ENCODE measurements at places on chromosomes 16 and 17. TPM values are rescaled to one million over a fixed set of nuclear protein-coding genes. Genes with fewer than 3 reads are reported as not detected.
A peak's percentile ranks its signal among the peaks of the same experiment; 100 is the strongest.

Gene PLLP
- total RNA-seq, result not detected

Gene TBC1D26
- not detected for total RNA-seq

Gene RFFL
- 16.3 TPM for total RNA-seq

Gene HOXB5
- not detected for total RNA-seq

Gene BRCA1
- 46.0 TPM for total RNA-seq

Gene TBC1D3E
- total RNA-seq, result not detected

Gene PIRT
- not detected for total RNA-seq

Gene KRT36
- total RNA-seq, result not detected

Gene STH
- not detected for total RNA-seq

Gene CHST4
- 0.22 TPM for total RNA-seq

Gene CD7
- total RNA-seq, result not detected

Gene SLC16A3
- total RNA-seq, result 0.67 TPM

Gene UTP4
- total RNA-seq, result 22.0 TPM

Gene OR3A3
- not detected for total RNA-seq

- no peak for DNase-seq
Observed at GRCh38 chr16:87792205-87792565, 26.4 kb upstream of the KLHDC4 start.

- DNase-seq, result no peak
Observed at GRCh38 chr16:54106057-54106456, 180.5 kb downstream of the IRX3 start.

- DNase-seq, result peak; percentile 37
Observed at GRCh38 chr16:30342751-30343490, 12.2 kb downstream of the CD2BP2 start.

- peak; percentile 80 for DNase-seq
Observed at GRCh38 chr17:732067-732901, at the start of gene TLCD3A. TLCD3A (plus strand) TSS chr17:732596; CDS start chr17:732648, 52 bp downstream.

DNA sequence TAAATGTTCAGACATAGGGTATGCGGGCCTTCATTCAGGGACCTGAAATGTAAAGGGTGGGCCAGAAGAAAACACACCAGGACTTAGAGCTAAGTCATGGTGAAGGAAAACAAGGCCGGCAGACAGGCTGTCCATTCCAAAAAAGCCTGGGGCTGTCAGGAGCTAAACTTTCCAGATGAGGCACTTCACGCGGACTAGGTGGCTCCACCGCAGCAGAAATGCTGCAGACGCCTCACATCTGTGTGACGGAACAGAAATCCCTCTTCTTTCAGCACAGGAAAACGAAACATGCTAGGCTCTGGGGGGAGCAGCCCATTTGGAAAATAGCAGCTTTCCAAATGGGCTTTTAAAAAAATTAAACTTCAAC lies 88.7 kb downstream of the HS3ST3A1 start:
- no peak for DNase-seq

DNA sequence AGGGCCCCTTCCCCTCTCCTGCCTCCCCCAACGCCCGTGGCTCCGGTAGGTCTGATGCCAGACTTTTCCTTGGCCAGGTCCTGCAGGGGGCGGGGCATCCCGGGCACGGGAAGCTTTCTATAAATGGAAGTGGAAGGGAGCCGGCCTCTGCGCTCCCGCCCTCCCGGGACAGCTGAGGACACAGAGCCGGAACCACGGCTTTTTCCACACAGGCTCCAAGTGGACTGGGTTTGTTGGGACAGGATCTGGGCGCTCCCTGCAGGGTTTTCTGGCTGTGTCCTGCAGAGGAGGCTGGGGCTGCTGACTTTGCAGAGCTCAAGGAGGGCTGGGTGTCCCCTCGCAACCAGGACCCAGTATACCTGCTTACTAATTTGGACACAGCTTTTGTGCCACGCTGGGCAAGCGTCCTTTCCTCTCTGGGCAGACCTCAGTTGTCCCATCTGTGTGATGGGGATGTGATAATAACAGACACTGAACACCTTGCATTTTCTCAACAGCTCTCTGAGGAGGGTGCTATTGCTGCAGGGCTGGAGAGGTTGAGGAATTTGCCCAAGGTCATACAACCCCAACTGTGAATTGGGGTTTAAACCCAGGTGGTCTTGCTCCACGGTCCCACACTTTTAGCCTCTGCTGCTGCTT lies 1.8 kb downstream of the TNS4 start:
- no peak for DNase-seq

- no peak for DNase-seq
Observed at GRCh38 chr17:55037828-55038227, 69.3 kb downstream of the STXBP4 start.

DNA sequence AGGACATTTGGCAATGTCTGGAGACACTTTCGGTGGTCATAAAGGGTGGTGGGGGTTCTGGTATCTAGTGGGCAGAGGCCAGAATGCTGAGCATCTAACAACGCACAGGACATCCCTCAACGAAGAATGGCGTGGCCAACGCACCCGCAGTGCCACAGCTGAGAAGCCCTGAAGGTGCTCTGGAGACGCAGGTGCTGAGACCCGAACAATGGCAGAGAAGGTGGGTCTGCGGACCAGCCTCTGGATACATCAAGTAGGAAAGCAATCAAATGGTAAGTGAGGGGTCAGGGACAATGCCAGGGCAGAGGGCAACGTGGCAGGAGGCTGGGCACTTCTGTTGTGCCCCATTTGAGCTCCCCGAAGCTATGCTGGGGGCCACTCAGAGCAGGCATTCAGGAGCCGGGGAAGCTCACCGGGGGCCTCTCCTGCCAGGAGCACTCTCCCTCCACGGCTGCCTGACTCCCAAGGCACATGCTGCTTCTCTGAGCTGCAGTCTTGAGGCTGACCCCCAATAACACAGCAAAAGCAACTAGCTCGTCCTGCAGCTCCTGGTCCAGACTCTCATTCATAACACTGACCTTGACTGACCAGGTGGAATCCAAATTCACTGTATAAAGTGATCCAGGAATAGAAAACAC lies 26.0 kb downstream of the SPHK1 start:
- DNase-seq, result no peak

DNA sequence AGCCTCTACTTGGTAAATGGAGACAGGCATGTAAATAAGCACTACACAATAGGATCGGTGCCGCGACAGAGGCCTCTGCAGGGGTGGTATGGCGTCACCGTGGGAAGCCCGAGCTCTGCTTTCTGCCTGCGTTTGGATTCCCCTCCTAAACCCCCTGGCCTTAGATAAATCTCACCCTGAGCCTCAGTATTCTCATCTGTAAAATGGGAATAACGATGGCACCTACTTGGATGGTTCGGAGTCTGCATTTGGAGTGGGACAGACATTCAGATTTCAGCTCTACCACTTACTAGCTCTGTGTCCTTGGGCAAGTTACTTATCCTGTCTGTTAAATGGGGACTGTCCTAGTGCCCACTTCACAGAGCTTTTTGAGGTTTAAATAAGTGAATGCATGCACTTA lies 42.8 kb upstream of the TNRC6A start:
- peak; percentile 17 for DNase-seq

DNA sequence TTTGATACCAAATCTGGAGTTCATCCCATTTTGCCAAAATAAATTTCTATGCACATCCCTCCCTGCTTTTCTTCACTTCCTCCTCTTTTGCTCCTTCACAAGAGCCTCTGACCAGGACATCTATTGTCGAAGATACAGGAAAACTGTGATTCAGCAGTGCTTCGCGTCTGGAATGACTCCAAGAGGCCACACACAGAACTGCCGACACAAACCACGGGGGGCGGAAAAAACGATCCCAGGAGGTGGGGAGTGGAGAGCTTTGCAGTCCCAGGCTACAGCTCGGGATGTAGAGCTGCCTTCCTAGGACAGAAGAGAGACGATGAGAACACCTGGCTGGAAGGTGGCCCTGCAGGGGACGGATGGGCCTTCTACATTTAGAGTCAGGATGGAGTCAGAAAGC lies 102.8 kb downstream of the XYLT1 start:
- no peak for DNase-seq

- DNase-seq, result no peak
Observed at GRCh38 chr16:50121721-50122445, 31.2 kb upstream of the TENT4B start.

- DNase-seq, result peak; percentile 97
Observed at GRCh38 chr16:1983544-1984346, at the start of gene GFER. GFER (plus strand) TSS chr16:1984193; CDS start chr16:1984219, 26 bp downstream.

GRCh38 chr17:49603720-49604119 lies 28.0 kb downstream of the NXPH3 start:
- no peak for DNase-seq

DNA sequence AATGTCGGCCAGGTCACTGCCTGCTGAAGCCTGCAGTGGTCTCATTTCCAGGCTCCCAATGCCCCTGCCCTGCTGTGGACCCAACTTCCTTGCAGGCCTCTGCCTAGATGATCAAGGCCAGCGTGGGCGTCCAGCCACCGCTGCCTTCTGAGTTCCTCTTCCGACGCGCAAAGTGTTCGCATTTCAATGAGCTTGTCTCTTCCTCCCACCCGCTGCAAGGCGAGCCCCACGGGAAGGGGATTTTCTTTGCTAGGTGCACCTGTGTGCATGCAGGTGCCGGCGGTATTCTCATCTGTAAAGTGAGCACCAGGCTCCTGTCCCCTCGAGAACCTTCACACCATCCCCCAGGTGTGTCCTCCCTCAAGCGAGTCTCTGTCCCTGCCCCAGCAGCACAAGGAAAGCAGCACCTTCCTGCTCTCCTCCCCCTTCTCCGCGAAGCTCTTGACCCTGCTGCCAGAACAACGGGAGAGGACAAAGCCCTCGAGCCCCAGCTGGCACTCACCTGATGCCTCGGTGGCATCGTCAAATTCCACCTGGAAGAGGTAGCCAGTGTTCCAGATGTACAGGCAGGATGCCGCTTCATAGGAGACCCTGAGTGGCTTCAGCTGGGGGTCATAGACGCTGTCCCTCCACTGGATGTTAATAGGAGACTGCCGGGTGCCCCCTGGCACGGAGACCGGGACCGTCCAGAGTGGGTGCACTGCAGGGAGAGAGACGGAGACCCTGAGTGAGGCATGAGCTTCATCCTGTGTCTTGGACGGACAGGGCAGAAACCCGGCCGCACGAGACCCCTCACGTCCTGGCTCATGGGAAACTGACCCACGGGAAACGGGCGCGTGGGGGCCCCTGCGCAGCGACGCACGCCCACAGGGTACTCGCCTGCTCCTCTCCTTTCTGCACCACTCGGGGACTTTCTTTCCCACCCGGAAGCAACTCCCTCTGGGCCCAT lies 9.8 kb downstream of the CA5A start:
- no peak for DNase-seq

DNA sequence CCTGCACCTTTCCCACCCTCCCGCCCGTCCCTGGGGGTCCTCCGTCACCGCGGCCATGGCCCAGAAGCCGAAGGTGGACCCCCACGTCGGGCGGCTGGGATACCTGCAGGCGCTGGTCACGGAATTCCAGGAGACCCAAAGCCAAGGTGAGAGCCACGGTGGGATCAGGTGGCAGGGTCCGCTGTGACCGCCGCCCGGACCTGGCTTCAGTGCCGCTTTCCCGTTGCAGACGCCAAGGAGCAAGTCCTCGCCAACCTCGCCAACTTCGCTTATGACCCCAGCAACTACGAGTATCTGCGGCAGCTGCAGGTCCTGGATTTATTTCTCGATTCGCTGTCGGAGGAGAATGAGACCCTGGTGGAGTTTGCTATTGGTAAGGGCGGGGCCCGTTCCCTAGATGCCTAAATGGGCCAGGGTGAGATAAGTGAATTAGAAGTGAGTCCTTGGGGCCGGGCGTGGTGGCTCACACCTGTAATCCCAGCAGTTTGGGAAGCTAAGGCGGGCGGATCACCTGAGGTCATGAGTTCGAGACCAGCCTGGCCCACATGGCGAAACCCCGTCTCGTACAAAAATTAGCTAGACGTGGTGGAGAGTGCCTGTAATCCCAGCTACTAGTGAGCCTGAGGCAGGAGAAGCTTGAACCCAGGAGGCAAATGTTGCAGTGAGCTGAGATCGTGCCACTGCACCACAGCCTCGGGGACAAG lies 617 bp downstream of the ARMC7 start:
- peak; percentile 39 for DNase-seq

DNA sequence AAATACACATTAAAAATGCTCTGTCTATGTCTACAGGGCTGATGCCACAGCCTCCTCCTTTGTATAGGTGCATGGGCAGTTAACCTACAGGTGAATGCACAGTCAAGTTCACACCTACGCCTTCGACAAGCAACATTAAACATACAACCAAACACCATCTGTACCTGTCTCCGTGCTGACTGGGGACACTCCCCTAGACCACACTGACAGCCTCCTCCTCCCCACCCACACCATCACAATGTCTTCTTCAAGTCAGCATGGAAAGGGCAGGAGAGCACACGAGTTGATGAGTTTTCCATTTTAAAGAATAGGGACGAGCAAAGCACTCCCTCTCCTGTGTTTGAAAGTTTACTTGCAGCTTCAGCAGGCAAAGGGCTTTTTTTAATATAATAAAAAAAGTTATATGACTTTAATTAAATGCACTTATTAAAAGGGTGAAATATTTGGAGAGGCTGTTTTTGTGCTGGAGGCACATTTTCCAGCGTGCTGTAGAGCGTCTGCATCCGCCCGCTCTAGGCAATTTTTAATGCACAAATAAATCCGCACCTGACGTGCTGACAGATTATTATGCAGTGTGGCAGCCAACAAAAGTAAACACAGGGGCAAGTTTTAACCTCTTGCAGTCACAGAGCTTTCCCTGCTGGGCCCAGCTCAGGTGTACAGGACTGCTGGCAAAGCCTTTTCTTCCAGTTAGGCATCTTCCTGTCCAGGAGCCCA lies 367.9 kb downstream of the SOX9 start:
- DNase-seq, result no peak

GRCh38 chr17:49021095-49021767 lies 24.0 kb downstream of the IGF2BP1 start:
- no peak for DNase-seq

DNA sequence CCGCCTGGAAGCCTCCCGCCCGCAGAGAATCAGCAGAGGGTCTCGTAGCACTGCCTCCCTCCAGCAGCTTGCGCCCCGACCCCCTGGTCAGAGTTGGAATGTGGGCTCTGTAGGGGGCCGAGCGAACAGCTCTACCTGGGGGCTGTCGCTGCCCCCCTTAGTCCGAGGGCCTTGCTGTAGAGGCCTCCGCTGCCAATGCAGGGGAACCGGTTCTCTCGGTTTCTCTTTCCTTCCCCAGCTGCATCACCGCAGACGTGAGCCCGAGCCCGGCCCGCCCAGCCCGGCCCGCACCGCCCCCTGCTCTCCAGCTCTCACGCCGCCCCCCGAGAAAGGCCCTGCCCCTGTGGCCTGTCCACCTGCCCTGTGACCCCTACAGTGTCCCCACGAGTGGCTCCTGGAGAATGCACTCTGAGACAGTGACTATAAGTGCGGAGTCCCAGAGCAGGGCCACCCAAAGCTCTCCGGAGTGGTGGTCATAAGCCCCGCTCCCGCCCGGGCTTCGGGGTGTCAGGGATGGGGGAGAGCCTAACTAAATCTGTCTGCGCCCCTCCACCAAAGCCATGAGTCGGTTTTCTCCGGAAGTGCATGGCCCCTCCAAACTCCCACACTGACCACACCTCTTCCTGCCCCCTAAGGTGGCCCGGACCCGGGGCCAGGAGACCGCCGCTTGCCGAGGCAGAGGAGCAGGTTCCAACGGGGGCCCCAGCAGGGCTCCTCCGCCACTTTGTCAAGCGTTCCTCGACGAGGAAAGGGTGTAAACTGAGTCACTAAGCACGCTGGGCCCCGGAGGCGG lies 1.7 kb downstream of the ARHGAP27 start:
- no peak for DNase-seq
